ENCODE measurements at places on chromosomes 4 and X.

GRCh38 chrX:53831662-53832635 is 145.4 kb upstream of the HUWE1 start:
- DNase-seq: peak; percentile 24

DNA sequence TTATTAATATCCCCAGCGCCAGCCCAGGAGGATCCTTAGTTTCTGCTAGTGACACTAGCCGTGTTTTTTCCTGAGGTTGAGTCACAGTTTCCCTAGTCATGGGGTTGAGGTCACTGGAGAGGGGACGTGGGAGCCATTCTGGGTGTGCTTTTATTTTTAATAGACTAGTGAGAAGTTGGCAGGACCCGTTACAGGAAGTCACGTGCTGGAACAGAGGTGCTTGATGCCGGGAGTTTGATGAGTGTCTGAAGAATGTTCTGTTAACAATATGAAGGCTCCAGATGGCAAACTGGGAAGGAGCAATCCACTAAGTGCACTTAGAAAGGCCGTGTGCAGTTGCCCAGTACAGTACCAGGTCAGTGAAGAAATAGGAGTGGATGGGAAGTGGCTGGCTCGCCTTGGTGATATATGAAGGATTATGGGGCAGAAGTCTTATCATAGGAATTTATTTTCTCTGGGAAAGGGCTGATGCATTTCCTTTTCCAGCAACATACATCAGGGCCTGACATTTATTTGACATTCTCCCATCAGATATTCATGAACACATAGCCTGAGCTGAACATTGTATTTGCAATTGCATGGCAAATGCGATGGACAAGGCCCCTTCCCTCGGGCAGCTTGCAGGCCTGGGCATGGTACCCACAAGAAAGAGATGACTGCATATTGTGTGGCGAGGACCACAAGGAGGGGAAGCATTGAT is 291.8 kb downstream of the FBXW7 start:
- no peak for DNase-seq

GRCh38 chr4:137703195-137703594 is 170.9 kb upstream of the PCDH18 start:
- DNase-seq: no peak

DNA sequence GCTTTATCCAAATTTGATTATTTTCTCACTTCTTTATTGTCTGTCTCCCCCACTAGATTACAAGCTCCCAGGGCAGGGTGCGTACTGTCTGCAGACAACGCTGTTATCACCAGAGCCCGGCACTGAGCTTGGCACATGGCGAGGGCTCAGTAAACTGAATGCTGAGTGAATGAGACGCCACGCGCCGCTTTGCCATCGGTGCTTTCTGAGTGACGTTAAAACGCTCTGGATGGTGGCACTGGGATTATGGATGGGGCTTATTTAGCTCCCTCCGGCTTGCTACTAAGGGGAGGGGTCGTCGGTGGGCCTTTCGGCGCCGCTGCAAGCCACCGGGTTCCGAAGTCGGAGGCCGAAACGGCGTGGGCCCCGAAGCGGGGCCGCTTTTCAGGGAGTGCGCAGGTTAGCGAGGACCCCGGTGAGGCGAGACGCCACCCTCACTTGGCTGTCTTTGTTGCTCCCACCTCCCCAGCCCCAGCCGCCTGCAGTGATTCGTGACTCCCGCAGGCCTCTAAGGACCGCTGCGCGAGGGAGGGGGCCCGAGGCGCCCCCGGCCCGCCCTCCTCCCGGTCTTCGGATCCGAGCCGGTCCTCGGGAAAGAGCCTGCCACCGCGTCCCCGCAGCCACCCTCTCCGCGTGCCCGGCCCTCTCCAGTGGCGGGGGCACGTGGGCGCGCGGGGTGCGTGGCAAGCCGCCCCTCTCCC is 569 bp upstream of the FHL1 start:
- no peak for DNase-seq

DNA sequence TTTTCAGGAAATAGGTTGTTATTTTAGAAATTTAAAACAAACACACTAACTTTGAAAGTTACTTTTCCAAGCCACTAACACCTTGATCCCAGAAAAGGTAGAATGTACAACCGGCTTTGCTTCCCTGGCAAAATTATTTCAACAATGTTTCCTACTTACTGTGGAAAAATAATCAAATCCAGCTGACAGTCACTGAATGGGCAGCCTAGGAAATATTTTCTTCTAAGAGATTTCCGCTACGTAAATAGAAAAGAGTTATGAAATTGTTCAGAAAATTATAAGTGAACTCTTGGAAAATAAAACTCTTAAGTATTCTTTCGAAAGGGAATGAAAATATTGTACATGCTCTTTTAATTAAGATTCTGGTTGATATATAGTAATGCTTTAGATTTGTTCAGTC is 195.7 kb downstream of the GASK1B start:
- no peak for DNase-seq

- DNase-seq: no peak
Observed at GRCh38 chr4:185312699-185313098, 83.0 kb downstream of the LRP2BP start.

DNA sequence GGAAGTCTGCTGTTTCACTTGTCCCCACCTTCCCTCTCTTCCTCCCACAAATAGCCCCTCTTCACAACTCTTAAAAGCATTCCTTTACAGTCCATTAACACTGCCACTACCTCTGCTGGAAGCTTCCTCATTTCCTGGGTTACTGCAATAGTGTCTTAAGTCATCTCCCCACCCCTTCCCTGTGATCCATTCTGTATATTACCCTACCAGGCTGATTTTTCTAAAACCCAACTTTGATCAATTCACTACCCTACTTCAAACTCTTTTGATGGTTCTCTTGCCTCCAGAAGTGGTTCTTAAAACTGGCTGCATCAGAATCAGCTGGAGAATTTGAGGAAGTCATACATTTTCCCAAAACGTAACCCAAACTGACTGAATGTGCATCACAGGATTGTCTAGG is 8.8 kb upstream of the XIAP start:
- DNase-seq: no peak

DNA sequence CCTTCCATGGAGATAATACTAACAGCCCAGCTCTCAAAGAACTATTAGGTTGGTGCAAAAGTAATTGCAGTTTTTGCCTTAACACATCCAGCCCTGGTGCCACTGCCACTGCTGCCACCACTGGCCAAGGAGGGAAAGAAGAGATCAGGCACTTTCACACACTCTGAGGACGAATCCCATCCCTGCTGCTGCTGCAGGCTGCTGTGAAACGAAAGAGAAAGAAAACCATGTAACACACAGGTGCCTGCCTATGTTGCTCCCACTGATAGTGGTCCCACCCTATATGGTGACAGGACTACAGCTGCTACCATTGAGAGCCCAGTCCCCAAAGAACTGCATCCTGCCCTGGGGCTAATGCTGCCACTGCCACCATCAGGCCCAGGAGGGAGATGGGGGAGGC is 35.1 kb downstream of the TMLHE start:
- DNase-seq: no peak

GRCh38 chr4:165450871-165451270 is 72.1 kb downstream of the CPE start:
- DNase-seq: no peak

DNA sequence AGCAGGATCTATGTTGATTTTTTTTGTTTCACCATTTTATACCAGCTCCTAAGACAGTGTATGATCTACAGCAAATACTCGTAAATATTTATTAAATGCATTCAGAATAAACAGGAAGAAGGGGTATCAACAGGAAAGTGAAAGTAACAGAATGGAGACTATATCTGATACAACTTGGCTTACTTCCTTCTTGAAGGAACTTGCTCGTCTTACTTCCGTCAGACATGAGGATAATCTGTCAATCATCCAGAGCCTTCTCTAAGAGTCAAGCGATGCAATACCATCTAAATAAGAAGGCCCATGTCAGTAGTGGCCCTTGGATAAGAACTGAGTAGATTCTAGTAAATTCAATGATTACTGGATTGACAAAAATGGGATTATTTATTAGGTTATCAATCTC is 84.2 kb downstream of the CAMK2D start:
- DNase-seq: no peak

DNA sequence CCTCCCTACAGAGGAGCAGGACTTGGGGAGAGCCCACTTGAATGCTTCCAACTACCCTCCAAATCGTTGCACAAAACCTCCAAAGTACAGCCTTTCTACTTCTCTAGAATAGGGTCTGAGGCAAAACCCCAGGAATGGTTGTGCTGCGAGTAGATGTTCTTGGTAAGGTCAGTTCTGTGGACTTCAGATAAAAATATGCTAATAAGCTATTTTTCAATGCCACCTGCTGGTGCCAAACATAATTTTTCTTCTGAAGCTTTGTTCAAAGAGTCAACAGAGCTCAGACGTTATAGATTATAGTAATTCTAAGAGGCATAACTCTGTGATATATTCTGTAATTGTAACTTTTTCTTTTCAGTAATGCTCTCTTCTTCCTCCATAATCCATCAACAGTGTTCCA is 425.7 kb downstream of the GPAT3 start:
- DNase-seq: peak; percentile 56

DNA sequence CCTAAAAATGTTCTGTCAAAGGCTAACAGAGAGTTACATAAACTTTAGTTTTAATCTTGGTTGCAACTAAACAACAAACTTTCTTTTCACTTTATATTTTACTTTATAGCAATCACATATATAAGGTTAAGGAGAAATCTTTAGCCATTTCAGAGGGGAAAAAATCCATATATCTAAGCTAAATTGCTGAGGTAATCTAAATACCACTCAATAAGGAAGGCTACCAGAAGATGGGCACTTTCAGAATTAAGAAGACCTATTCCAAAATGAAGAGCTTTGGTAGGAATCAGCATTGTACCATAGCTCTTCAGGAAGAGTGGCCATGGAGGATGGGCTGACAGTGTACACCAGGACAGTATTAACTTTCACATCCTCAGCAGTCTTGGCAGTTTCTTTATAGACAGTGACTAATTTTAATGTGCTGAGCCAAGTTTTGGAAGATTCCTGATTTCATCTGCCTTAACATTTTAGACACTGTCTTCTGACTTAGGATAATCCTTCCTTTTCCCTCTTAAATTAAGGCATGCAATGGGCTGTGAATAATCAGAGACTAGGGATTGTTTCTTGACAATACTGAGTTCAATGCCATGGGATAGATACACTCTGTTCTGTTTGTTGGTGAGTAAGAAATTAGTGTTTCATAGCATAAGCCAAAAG is 7.1 kb downstream of the FAT4 start:
- peak; percentile 64 for DNase-seq

DNA sequence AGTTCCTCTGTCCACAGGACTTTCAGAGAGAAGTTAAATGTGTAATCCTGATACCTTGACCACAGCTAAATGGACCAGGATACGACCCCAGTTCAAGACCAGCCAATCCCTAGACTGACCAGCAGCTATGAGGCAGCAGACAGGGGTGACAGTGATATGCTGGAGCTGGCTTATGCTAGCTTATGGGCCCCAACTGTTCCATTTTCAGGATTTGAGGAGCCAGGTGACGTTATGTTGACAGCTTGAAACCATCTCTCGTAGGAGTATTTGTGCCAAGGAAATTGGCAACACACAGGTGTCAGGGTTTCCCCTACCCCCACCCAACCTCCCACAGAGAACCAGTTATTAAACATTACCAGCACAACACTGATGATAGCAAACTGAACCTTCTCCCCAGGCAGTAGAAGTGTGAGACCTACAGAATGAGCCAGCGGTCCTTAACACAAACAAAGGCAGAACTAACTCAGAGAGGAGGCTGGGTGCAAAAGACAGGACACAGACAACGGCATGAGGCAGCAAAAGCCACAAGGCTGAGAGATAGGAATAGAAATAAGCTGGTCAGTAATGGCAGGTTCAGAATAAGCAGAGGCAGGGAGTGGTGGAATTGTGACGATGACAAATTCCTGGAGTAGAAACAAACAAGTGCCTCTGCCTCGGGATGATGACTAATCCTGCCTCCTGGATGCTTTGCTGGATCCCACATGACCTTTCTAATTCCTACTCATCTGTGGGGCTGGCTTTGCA is 85.6 kb upstream of the CPEB2 start:
- peak; percentile 70 for DNase-seq

DNA sequence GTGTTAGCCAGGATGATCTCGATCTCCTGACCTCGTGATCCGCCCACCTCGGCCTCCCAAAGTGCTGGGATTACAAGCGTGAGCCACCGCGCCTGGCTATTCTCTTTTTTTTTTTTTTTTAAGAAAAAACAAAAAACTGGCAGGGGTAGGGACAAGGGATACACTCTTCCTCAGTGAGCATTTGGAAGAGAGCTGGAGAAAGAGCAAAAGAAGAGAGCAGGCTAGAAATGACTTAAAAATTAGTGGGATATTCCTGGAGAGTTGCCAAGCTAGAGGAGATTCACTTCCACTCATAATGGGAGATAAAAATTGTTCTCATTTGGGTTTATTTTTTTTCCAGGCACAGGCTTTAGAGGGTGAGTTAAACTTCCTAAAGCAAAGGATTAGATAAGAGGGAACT is 140.0 kb upstream of the SCML1 start:
- DNase-seq: no peak
